ENCODE measurements at places on chromosomes 16 and 17.

- DNase-seq: peak; percentile 41
These were observed 15.0 kb downstream of the ZNF213 start for GRCh38 chr16:3149630-3150345.

- no peak for DNase-seq
These were observed 185.8 kb downstream of the SNX29 start for GRCh38 chr16:12162151-12162985.

DNA sequence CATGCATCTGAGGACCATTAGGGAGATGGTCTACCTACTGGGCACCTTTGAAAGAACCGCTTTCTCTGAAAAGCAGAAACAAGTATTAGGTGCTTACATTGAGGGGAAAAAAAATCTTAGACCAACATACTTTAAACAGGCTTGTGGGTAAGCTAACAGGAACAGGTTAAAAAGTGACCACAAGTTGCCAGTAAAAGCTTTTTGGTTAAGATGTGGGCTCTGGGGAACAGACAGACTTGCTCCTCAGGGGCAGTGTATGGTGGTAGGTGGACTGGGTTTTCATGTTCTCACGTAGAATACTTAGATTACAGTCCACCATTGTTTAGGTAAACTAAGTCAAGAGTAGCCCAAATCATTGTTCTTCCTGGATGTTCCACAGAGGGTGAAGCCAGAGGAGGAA lies 41.2 kb downstream of the REXO5 start:
- DNase-seq: no peak

GRCh38 chr17:53527473-53527872 lies 295.3 kb upstream of the KIF2B start:
- DNase-seq: no peak

- DNase-seq: no peak
These were observed 11.5 kb downstream of the SLC35B1 start for GRCh38 chr17:49696233-49696761.

- no peak for DNase-seq
These were observed 8.2 kb downstream of the VPS4A start for GRCh38 chr16:69319381-69319780.

- no peak for DNase-seq
These were observed 17.5 kb upstream of the FBXO47 start for GRCh38 chr17:38984666-38985065.

DNA sequence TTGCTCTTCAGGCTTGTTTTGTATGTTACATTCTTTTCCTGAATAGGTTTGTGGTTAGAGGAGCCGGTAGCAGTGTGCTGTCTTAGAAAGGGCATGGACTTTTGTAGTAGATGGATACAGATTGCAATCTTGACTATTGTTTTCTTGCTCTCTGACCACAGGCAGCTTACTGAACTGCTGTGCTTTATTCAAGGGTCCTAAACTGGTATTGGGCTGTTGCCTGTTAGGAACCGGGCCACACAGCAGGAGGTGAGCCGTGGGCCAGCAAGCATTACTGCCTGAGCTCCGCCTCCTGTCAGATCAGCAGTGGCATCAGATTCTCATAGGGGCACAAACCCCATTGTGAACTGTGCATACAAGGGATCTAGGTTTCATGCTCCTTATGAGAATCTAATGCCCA lies 373.9 kb downstream of the CPPED1 start:
- no peak for DNase-seq

GRCh38 chr16:31888735-31889134 lies 15.1 kb downstream of the ZNF267 start:
- no peak for DNase-seq

- DNase-seq: no peak
These were observed 68.6 kb upstream of the CBX4 start for GRCh38 chr17:79907850-79908249.

GRCh38 chr16:89442588-89442987 lies 47.8 kb downstream of the ANKRD11 start:
- DNase-seq: no peak

DNA sequence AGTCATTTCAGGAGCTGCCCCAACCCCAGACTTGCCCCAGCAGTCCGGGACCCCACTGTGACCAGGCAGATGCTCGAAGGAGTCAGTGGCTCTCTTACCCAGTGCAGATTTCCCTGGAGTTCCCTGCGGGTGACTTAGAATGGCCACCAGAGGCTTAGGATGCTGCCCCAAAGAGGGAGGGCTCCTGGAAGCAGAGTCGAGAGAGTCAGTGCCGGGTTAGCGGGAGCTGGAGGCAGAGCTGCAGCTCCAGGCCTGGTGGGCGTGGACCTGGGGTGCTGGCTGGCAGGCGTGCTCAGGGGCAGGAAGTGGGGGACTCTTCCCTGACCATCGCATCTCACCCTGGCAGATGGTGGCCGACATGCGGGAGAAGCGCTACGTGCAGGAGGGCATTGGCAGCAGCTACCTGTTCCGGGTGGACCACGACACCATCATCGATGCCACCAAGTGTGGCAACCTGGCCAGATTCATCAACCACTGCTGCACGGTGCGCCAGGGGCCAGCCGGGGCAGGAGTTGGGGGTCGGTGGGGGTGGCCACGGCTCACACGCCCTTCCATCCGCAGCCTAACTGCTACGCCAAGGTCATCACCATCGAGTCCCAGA lies 1.6 kb upstream of the HSD3B7 start:
- no peak for DNase-seq

DNA sequence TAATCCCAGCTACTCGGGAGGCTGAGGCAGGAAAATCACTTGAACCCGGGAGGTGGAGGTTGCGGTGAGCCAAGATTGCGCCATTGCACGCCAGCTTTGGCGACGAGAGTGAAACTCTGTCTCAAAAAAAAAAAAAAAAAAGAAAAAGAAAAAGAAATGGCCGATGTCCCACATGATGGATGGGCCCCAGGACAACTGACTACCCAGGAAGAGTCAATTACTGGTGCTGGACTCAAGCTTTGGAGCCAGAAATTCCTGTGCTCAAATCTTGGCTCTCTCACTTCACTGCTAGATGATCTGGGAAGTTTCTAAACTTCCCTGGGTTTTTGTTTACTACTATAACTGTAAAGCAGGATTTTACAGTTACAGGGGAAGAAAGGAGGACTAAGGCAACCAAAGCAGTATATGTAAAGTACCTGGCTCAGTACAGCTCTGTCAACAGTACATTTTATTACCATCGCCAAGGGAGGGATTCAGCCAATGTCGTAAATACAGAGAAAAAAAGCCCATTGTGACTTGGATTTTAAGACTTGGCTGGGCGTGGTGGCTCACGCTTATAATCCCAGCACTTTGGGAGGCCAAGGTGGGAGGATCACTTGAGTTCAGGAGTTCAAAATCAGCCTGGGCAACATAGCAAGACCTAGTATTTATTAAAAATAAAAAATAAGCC lies 11.9 kb downstream of the C16orf86 start:
- no peak for DNase-seq

DNA sequence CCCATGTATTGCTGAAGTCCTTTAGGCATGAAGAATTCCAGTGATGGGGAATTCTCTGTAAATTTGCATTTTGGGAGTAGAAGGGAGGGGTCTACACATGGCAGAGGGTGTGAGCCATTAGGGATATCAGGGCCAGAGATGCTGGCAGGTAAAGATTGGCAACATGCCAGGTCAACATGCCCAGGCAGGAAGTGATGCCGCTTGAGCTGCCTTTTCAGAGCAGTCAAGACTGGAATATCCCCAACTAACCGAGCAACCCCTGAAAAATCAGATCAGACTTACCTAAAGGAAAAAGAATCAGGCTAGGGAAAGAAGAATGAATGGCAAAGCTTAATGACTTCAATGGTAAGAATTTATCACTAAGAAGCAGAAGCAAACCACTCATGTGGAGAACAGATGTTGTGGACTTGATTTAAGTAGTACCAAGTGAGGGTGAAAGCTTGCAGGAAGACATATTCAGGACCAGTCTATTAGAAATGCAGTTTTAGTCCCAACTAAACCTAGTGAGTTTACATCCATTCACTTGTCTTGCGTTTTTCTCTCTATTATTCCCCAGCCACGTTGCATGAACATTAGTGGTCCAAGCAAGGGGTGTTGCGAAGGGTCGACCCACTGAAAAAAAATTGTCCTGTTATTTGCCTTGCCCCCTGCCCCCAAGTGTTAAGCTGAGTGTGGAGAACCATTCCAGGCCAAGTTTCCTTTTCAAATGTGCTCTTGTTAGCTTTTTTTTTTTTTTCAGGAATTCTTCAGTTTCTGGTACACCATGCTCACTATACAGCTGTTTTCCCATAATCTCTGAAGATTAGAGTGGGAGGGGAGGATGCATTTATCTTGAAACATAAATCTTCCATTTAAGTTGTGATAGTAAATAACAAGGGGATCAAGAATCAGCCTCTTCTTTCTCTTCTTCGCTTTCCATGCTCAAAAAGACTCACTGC lies 105.2 kb downstream of the ABCA8 start:
- no peak for DNase-seq

GRCh38 chr17:82486231-82487094 lies 27.9 kb downstream of the NARF start:
- no peak for DNase-seq

GRCh38 chr16:81676066-81676882 lies 102.8 kb upstream of the PLCG2 start:
- no peak for DNase-seq

- DNase-seq: no peak
These were observed 270.0 kb upstream of the SOX9 start for GRCh38 chr17:71850812-71851211.

DNA sequence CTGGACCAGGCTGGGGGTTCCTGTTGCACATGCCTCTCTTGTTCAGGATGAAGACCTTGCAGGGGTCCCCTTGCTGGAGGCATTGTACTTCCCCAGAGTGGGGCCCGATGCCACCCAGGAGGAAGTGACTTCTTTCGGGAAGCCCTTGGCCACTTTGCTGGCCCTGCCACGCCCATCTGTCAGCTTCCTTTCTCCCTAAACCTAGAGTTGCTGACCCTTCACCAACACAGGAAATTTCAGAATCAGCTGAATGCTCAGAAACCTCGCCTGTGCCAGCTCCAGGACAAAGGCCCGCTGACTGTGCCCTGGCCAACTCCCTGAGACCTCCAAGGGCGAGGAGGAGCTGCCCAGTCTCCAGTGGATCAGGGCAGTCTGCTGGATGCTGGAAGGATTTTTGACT lies 26.7 kb downstream of the WNT9B start:
- DNase-seq: no peak

DNA sequence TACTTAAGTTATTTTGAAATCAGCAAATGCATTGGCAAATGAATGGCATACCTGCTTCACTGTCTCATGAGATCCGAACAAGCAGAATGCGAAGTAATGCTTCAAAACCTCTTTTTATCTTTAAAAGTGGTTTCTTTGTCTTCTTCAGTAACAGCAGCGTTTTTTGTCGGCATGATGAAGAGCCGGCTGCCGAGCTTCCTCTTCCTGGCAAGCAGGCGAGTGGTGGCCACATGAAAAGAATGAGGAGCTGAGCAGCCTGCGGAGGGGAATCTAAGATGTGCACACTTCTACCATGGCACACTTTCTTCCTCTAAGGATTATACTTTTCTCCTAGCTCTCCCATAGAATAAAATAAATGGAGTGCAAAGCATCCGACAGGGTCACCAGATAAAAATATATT lies 42.4 kb upstream of the AKTIP start:
- no peak for DNase-seq

GRCh38 chr17:3964203-3965117 lies at the start of gene ATP2A3:
Gene ATP2A3 (minus strand): TSS chr17:3964437. CDS start chr17:3964291, 146 bp downstream.
- no peak for DNase-seq

- peak; percentile 24 for DNase-seq
These were observed 13.7 kb downstream of the MYO15B start for GRCh38 chr17:75601057-75601987.

DNA sequence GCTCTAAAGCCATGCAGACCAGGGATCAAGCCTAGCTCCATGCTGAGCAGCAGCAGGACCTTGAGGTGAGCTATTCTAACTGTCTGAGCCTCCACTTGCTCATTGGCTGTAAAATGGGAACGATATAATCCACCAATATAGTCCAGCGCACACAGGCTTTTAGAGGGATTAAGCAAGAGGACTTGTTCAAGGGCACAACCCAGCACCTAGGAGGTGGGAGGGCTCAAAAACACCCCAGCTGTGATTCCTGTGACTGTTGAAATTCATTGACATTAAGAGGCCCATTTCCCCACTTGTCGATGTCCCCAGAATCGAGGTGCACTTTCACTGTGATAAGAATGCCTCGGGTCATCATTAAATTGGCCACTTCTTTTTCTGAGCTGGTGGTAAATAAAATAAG lies 4.1 kb downstream of the USH1G start:
- DNase-seq: no peak

GRCh38 chr16:17237350-17237944 lies 233.3 kb downstream of the XYLT1 start:
- no peak for DNase-seq

- DNase-seq: no peak
These were observed 21.4 kb downstream of the GALNS start for GRCh38 chr16:88835383-88835782.

GRCh38 chr17:76296186-76296585 lies 11.9 kb downstream of the QRICH2 start:
- no peak for DNase-seq

DNA sequence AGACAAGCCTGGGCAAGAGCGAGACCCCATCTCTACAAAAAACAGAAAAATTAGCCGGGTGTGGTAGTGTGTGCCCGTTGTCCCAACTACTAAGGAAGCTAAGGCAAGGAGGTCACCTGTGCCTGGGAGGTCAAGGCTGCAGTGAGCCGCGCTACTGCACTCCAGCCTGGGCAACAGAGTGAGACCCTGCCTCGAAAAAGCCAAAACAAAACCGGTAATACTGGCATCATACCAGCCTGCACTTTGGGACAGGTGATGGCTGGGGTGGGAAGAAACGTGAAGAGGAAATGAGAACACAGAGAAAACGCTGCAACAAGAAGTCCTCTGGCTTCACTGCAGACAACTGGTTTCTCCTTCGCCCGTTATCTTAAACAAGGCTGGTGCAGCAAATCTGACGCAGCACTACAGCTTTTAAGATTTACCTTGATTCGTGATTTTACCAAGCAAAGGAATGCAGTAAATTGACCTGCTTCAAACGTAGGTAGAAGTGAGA lies 725 bp upstream of the CASC3 start:
- DNase-seq: peak; percentile 42

GRCh38 chr16:87930456-87930855 lies 5.9 kb downstream of the CA5A start:
- no peak for DNase-seq

- DNase-seq: no peak
These were observed 32.6 kb downstream of the CTCF start for GRCh38 chr16:67594956-67595355.

- peak; percentile 20 for DNase-seq
These were observed at the start of gene IGFBP4 for GRCh38 chr17:40443196-40443987. Gene IGFBP4 (plus strand): TSS chr17:40443450. CDS start chr17:40443736, 286 bp downstream.

DNA sequence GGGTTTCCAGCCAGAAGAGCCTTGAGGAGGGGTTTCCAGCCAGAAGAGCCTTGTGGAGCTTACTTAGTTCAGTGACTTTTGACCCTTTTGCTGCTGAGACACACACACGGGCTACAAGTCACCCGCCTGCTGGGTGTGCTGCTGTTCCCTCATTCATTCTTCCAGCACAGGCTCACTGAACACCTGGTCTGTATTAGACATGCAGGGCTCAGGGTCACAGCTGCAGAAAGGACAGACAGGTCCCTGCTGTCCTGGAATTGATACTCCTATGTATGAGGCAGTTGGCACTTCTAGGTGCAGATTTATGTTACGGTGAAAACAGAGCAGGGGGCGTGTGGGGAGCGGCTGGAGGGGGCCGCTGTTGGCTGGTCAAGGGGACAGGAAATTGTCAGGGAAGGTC lies 6.8 kb downstream of the CACNG4 start:
- no peak for DNase-seq

- DNase-seq: no peak
These were observed 239.8 kb upstream of the SALL1 start for GRCh38 chr16:51390877-51391276.

GRCh38 chr16:31079342-31079944 lies 5.2 kb downstream of the ZNF646 start:
- no peak for DNase-seq

- no peak for DNase-seq
These were observed 498.5 kb upstream of the ZFHX3 start for GRCh38 chr16:73546341-73546845.

Data from nucleus accumbens (tissue), 56 donors.